ENCODE measurements at places on chromosomes 1 and 21.

GRCh38 chr1:153441238-153441755, 19.2 kb downstream of the S100A7 start:
- no peak for DNase-seq

DNA sequence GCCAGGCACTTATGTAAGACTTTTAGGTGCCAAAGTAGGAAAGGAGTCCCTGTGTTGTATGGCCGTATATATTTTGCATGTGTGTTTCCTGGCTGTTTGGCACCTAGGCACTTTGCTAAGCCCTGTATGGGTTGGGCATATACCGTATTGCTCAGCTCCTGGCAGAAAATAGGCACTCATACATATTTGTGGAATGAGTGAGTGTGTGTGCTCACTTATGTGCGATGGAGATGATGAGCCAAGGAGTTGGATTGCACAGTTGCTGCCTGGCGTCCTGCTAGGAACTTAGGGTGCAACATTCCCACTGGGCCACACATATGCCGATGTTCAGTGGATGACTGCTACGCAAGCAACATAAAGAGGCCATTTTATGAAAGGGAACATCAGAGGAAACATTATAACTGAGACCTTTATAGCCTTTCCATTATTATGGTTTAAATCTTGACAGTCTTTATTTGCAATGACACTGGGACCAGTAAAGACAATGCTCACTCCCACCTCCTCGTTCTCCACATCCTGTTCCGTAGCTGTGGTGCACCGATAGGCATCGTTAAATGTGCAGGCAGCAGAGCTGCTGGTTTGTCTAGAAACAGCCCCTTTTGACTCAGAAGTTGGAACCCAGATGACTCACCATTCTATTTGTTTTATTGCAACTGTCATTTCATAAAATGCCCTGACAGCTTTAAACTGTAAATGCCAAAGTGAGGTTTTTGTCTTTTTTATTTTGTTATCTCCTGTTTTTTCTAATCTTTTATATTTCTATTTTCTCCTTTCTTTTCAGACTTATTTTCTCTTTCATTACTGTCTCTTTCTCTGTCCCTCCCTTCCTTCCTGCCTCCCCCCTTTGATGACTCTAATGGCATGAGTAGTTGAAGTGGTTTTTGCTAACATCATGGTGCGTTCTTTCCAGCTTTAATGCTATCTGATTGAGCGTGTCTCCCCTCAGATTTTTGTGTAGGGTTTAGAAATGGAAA, 36.1 kb downstream of the PEX14 start:
- DNase-seq, result peak; percentile 78

DNA sequence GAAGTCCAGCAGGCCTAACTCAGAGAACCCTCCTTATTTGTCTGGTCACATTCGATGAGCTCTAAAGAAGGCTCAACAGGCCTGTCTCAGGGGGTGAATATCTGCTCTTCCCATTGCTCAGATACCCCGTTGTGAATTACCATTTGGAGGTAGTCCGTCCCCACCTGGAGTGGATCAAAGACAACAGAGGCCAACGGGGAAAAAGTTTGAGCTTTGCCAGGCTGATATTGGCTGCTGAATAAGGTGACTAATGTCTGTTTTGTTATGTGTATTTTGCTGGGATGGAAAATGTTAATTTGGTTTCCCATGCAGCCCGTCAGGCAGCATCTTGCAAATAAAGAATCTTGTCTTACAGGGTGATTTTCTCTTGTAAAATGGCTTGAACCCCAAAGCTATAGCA, 69.2 kb upstream of the EPS8L3 start:
- no peak for DNase-seq

- DNase-seq, result peak; percentile 99
Measured at GRCh38 chr21:34807146-34807880, 138.5 kb downstream of the CLIC6 start.

- no peak for DNase-seq
Measured at GRCh38 chr1:91765880-91766443, 120.0 kb downstream of the TGFBR3 start.

DNA sequence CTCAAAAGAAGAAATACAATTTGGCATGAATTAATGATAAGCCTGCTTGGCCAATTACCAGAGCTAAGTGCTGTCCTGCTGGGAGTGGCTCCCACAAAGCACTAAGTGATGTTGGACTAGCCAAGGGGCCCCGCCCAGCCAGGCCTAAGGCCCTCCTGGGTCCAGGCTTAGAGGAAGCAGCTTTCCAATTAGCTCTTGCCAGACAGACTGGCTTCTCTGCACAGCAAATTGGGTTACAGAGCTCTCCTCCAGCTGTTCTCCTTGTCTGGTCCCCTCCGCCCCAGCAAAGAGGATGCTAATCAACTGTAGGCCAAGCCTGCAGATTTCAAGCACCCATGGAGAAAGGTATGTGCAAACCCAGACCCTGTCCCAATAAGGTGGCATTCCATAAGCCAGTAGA, 151.9 kb downstream of the DMRTA2 start:
- DNase-seq, result no peak

DNA sequence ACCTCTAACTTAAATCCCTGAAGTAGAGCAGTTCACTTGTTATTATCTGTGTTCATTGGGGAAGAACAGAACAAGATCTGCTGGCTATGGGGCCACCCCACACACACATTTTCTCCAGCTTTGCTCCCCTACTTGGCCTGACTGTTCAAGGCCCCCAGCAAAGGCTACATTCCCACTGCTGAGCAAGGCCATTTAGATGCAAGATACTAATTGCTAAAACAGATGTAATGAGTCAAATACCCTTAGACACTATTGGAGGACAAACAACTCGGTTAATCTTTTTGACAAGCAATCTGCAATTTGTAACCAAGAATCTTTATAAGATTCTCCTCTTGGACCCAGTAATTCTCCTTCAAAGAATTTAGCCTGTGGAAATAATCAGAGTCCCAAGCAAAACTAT, 67.7 kb downstream of the NAV1 start:
- DNase-seq, result no peak

DNA sequence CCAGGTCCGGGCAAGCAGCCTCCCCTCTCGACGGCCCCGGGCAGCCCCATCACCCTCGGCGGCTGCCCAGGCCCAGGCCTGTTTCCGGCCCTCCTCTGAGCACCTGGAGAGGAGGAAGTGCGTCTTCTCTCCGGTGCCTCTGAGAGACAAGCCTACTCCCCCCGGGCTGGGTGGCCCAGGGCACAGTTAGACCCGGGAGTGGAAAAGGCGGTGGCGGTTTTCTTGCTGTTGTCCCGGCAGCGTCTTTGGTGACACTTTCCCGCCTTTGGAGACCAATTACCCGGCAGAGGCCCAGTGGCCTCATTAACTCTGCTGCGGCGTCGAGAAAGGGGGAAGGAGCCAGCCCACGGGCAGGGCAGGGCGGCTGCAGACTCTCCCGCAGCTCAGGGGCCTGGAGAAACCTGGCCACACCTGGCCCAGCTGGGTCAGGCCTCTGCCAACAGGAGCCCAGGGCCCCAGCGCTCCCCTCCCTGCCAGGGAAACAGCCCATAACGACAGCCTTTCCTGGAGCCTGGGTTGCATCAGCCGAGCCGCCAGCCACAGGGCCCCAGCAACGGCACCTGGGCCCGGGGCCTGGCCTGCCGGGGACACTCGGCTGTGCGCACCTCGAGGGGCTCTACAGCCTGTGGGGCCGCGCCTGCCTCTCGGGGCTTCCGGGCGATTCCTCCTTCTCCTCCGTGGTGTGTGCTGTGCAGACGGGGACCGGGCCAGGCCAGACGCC, 28.4 kb upstream of the C1orf159 start:
- DNase-seq, result no peak

DNA sequence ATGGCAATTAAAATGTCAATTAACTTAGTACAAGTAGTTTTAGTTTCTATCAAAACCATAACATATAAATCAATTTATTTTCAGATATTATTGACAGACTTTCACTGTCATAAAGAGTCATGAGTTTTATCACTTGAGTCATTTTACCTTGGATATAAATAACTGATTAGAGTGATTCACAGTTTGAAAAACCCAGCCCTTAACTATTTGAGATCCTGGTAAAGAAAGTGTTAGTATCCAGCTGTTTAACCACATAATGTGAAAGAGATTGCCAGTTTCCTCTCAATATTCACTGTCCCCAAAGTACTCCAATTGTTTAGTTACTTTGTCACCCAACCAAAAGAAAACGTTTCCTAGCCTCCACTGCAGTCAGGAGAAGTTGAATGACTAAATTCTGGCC, 91.3 kb downstream of the UCHL5 start:
- DNase-seq, result peak; percentile 43

GRCh38 chr1:84434801-84435549, 36.7 kb downstream of the DNASE2B start:
- DNase-seq, result peak; percentile 4

DNA sequence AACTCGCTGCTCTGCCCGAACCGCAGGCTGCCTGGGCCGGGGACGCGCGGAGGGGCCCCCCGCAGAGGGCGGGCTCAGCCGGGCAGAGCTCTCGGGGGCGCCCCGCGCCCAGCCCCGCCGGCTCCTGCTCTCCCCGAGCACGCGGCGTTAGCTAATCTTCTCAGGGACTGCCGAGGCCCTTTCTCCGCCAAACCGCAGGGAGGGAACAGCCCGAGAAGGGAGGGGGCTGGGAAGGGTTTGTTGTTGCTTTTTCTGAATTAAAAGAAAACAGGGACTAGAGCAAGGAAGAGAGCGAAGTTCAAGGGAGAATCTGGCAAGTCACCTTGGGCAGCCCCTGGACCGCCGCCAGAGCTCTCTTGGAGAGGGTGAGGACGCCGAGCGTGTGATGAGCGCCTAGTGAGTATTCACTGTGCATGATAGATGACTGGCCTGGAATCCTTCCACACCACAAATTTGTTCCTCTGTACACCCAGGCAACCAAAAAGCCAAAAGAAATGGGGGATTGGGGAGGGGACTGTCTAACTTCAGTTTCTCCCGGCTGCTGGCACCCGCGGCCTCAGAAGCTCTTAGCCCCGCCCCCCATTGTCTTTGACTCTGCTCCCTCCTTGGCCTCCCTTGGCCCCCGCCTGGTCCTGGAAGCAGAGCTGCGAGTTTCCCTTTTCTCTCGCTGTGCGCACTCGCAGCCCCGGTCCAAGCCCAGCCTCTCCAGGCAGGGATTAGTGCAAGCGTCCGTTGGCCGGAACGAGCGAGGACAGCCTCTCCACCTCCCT, 19.7 kb upstream of the LMX1A start:
- DNase-seq, result peak; percentile 12

GRCh38 chr1:76865696-76866286, 1.5 kb upstream of the ST6GALNAC5 start:
- DNase-seq, result no peak

DNA sequence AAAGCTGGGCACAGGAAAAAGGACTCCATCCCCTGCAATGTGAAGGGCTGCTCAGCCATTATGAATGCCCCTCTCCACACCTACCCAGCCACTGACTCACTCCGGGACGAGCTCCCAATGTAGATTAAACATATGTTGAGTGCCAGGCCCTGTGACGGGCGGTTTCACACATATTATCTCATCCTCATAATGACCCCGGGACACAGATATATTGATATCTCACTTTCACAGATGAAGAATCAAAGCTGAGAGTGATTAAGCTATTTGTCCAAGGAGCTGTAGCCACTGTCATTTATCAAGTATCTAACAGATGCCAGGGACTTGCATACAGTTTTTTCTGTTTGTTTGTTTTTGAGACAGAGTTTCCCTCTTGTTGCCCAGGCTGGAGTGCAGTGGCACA, 35.0 kb upstream of the SLC30A1 start:
- DNase-seq, result no peak

DNA sequence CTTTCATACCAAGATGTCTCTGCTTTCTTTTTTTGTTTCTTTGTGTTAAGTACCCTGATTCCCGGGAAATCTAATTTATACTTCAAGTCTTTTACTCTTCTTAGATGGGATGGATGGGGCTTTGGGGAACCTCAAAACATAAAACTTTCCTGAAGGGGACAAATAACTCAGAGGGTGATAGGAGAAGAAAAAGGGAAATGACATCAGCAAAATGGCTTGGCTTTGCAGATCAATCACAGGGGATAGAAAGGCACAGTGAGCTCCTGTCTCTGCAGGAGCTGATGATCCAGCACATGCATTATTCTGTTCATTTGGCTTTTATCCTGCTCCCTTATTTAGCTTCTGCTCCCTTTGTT, 1.4 kb upstream of the CA14 start:
- DNase-seq, result no peak

GRCh38 chr1:12607263-12607662, 10.7 kb downstream of the DHRS3 start:
- DNase-seq, result no peak

- DNase-seq, result no peak
Measured at GRCh38 chr1:188949701-188950100, 1528.0 kb downstream of the BRINP3 start.

DNA sequence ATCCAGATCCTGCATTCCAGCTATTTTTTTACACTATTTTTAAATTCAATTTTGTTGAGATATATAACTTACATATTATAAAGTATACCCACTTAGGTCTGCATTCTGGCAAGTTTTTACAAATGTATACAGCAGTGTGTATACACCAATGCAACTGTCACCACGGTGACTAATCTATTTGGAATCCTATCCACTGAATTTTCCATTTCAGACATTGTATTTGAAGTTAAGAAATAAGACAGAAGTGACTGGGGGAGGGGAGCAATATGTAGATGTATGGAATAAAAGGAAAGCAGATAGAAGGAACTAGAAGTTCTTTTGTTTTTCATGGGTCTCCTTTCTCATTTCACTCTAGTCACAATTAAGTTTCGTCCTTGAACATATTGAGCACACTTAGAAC, 431.5 kb upstream of the CHRM3 start:
- DNase-seq, result no peak

DNA sequence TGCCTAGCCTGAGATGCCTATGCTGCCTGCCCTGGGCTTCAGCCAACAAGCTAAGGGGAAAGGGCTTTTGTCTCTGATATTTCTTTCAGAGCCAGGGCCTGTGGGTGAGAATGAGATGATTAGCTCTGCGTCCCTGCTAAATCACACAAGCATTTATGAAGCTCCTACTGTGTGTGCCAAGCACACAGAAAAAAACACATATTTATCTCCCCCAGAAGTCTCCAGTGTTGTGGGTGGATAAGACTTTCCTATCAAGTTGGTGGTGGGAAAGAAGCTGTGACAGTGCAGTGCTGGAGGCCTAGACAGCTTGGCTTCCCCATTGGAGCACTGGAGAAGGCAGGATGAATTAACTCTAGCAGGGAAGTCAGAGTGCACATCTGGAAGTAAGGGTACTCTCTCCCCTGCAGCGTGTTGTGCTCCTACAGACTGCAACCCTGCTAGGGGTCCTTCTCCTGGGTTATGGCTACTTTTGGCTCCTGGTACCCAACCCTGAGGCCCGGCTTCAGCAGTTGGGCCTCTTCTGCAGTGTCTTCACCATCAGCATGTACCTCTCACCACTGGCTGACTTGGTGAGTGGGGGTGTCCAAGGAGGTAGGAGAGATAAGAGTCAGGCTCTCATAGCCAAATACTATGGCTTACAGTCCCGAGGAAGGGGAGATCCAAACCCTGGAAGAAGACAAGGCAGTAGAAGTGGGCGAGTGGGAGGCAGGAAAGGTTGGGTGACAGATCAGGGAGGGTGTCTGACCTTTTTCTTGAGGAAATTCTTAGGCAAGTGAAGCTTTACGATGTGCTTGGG, 1.7 kb downstream of the SLC50A1 start:
- no peak for DNase-seq

- peak; percentile 29 for DNase-seq
Measured at GRCh38 chr1:240888039-240888786, 276.3 kb upstream of the GREM2 start.

Data from lung microvascular endothelial cell (primary cell).